WERI-Rb-1 (cell line): ENCODE measurements at places on chromosomes 1 and 21.

DNA sequence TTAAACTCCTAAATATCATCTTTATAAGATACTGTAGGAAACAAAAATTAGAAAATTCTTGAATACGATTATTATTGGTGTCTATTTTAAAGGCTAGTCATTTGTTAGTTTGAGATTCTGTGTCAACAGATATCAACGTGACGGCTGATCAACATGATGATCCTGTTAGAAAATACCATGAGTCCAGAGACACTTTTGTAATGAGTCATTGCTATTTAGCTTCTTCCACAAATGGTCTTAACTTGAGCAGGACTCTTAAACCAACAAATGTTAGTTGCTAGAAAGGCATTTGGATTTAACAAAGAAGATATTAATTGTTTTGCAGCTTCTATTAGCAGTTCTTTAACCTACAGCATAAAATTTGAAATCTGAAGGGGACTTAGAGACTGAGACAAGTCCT, 131.2 kb downstream of the TGFB2 start:
- DNase-seq = no peak

GRCh38 chr1:210535761-210536160, 207.1 kb downstream of the HHAT start:
- no peak for DNase-seq

DNA sequence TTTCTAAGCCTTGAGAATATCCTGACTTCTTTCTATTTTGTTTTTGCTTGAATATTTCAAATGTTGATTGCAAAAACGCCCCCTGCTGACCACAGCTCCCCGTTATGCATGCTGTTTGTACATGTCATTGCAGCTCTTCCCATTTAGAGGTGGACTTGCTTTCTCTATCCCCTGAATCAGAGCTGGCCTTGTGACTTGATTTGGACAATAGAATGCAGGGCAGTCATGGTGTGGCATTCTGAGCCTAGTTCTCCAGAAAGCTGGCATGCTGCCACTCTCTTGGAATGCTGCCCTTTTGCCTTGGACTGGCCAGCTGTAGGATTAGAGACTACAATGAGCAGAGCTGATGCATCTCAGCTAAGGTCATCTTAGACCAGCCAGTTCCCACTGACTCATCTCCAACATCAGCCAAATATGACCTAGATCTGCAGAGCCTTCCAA, 1561.5 kb downstream of the MRPL39 start:
- DNase-seq = peak; percentile 33

GRCh38 chr1:172400722-172401105, 19.8 kb upstream of the C1orf105 start:
- DNase-seq = no peak

DNA sequence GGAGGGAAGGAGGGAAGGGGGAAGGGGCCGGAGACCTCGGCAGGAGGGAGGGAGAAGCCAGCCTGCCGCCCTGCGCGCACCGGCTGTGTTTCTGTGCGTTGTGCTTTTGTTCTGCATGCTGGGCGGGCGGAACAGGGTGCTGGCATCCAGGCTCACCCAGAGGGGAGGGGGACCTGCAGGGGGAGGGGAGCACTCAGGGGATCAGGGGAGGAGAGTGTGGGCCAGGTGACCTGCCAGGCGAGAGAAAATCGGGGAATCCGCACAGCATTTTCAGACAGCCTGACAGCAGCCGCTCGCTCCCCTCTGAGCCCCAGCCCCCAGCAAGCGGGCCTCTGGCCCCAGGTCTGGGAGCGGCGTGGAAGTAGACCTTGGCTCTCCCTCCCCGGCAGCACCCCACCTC, 54.7 kb downstream of the RIPK4 start:
- DNase-seq = no peak
